ENCODE measurements at places on chromosomes 12 and 14.

DNA sequence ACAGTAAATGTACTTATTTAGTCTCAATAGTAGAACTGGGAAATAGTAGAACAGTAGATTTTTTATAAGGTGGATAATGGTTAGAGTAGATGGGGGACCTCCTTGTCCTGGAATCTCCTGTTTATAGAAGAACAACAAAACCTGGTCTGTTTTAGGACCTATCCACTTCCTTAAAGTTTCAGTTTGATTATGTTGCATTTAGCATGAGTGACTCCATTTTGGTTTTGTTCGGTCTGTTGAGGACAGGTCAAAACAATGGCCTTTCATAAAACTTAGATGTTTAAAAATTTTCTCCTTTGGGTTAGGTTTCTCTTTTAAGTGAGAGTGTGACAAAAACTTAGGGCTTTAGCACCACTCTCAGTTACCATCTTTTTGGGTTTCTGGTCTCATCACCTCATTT is 308.9 kb downstream of the BTG1 start:
- DNase-seq, result no peak

- no peak for DNase-seq
Observed at GRCh38 chr12:80636832-80637231, 70.6 kb upstream of the MYF6 start.

GRCh38 chr14:104230946-104231345 is 92.6 kb downstream of the KIF26A start:
- no peak for DNase-seq

DNA sequence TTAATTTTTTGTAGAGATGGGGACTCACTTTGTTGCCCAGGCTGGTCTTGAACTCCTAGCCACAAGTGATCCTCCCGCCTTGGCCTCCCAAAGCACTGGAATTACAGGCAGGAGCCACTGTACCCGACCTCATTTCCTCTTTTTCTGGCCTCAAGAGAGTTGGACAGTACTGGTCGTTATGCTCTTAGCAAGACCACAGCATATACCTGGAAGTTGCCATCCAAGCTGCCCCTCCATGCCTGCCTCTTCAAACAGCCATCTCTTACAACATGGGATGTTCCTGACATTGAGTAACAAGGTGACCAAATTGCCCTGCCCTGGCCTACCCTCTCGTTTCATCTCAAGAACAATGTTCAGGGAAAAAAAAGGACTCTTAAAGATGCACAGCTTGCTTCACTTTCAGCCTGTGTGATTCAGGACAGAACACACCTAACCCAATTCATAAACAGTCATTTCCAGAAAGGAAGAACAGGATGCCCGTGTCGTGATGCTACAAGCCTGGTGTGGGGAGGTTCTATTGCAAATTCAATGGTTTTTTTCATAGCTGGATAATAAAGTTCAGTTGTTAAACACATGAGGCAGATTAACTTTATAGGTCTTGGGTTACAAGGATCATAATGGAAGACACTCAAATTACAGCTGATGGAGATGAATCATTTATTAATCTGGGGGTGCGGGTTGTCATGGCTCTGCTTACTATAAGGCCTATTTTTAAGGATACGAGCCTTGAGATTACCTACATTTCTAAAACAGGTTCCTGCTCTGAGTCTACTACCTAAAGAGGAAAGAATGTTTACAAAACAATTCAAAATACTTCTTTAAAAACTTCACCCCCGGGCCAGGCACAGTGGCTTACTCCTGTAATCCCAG is 11.9 kb downstream of the GLTP start:
- DNase-seq, result peak; percentile 63

DNA sequence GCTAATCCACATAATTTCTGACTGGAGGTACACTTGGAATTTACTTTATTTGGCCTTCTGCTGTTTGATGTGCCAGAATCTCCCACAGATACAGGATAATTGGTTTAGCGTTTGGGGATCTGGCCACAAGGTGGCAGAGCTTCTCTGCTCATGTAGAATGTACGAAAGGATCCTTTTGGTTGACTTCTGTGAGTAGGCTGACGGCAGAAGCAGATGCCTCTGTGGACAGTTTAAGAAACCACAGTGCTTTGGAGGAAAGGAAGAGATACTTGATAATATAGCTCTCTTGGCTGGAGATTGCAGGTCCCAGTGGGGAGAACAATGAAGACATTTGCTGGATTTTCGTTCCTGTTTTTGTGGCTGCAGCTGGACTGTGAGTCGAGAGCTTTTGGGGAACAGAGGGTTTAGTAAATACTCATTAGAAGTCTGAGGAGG is 75.3 kb upstream of the OR4E1 start:
- DNase-seq, result peak; percentile 66

DNA sequence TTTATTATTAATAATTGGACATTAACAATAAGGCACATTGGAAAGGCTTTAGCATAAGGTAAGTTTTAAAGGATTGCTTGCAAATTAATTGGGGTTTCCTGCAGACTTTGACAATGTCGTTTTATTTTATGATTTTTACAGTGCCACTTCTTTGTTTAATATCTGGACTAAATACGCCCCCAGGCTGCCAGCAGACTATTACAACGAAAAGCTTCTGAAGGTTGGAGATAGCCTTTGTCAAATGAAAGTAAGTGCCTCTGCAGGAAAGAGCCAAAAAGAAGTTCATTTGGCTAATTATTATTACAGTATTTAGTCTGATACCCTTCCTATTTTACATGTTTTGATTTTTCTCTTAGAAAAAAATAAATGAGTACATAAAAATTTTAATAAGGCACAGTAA is 11.3 kb downstream of the CFAP54 start:
- DNase-seq, result no peak

DNA sequence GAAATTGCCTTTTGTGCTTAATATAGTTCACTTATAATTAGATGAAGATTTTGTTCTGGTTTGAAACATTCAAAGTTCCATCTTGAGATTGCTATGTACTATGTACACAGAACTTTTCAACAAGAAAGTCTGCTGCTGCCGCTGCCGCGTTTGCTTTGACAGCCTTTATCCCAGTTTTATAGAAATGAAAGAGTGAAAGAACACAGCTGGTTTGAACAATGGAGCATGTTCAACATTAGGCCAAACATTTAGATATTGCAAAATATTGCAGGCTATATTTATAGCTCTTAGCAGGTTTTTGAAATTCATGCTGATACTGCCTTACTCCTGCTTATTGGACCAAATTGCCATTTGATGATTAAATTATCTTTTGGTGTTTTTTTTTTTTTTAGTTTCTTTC is 299.8 kb upstream of the PRKD1 start:
- no peak for DNase-seq

- DNase-seq, result no peak
Observed at GRCh38 chr12:79183003-79183402, 318.4 kb downstream of the SYT1 start.

GRCh38 chr14:67564236-67564635 is 31.1 kb downstream of the PLEKHH1 start:
- DNase-seq, result no peak

DNA sequence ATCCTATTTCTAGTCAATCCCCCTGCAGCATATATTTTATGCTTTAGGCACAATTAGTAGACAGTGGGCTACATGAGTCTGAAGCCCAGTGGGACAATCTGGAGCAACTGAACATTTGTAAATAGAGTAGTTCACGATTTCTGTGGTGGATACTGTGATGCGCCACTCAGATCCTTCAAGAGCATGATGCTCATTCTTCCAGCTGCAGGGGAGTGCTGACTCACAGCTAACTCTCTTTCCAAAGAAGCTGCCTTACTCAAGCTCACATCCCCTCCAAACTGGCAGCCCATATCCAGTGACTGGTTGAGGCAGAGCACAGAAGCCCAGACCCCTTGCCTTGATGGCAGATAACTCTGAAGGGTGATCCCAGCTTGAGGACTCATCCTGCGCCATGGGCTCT is 224.2 kb upstream of the EEA1 start:
- DNase-seq, result no peak

DNA sequence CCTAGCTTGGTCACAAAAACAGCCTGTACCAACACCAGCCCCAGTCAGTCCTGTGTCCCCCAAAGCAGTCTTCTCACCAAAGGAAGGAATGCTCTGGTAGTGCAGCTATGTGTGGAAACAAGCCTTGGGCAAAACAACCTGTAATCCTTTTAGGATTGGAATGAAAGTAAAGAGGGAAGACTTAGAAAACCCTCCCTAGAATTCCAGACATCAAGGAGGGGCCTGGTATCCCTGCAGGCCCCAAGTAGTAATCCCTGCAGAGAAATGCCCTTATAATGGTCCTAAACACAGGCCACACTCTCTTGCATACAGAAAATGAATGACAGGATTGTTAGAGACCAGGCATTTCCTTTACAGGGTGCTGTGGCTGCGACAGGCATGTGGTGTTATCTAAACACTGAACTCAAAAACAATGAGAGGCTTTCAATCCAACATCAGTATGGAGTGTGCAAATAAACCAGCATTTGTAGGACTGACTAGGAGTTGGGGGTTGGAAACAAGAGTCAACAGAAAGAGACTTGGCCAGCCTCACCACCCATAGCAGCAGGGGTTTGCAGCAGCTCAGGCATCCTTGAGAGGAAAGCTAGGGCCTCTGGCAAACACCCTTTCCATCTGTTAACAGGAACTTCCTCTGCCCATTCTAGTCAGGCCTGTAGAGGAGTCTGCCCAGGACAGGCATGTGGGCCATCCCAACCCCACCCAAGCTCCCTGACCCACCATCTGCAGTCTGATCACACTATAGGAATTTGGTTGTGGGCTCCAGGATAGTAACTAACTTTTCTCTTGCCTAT is 59.1 kb downstream of the DCAF5 start:
- no peak for DNase-seq

- DNase-seq, result peak; percentile 39
Observed at GRCh38 chr12:109983432-109984142, 12.6 kb downstream of the GIT2 start.

GRCh38 chr14:100130521-100130920 is 28.9 kb downstream of the DEGS2 start:
- DNase-seq, result no peak

DNA sequence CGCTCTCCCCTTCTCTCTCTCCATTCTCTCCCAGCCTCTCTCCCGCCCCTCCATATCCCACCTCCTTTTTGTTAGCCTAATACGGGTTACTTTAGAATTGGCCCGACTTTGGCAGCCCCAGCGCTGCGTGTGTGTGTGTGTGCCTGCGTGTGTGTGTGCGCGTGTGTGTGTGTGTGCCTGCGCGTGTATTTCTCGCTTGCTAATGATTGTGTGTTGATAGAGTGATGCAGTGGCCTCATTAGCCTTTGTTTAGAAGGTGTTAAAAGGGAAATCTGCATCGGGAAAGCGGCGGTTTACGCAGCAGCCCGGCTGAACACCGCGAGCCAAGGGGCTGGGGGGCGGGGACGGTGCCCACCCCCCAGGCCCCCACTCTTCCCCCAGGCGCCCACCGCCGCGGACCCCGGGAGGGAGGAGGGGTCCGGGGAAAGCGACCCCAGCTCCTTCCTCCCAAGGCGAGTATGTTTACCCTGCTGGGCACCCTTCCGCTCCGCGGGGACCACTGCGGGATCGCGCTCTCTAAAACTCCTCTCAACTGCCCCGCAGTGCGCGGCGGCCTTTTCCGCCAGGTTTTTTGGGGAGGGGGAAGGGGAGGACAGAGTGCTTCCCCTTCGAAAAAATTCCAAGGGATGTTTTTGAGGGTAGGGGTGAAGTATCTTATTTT is 6.8 kb upstream of the LHX5 start:
- no peak for DNase-seq

DNA sequence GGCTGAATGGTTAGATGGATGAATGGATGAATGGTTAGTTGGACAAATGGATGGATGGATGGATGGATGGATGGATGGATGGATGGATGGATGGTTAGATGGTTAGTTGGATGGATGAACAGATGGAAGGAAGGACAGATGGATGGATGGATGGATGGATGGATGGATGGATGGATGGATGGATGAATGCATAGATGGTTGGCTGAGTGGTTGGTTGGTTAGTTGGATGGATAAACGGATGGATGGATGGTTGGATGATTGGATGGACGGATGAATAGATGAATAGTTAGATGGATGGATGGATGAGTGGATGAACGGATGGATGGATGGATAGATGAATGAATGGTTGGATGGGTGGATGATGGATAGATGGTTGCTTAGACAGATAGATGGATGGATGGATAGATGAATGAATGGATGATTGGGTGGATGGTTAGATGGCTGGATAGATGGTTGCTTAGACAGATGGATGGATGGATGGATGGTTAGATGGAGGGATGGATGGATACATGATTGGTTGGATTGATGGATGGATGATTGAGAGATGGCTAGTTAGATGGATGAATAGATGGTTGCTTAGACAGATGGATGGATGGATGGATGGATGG is 48.8 kb upstream of the HSPB8 start:
- no peak for DNase-seq

- no peak for DNase-seq
Observed at GRCh38 chr12:124082687-124083086, 109.7 kb downstream of the ZNF664 start.

- peak; percentile 31 for DNase-seq
Observed at GRCh38 chr12:42326541-42327226, 717 bp downstream of the PPHLN1 start.

DNA sequence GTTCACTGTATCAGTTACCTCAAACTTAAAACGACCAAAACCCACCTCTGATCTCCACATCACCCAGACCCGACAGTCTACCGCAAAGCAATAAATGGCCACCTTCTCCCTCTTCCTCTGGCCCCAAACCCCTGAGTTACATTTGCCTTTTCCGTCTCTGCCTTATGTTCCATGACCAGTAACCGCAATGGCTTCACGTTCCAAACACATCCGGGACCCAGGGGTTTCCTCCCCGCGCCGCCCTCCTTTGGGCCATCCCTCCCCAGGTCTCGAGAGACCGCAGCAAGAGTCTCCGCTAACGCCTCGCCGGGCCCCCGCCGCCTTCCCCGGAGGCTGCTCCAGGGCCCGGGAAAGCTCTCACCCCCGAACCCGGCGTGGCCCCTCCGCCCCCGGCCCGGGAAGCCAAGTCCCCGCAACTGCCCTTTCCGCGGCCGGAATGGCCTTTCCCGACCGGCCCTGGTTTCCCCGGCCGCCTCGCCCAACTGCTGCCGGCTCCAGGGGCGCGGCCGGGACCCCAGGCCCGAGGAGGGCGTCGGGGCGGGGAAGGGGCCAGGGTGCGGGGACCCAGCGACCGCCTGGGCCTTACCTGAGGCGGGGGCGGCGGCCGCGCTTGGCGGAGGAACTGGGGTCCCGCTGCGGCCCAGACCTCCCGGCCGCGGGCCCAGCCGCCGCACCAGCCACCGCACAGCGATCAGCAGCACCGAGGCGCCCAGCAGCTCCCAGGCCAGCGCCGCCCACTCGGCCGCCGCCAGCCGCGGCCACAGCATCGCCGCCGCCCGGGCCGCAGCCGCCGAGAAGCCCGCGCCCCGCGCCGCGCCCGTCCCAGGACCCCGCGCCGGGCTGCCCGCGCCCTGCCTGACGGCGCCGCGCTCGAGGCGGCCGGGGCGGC is at the start of gene ANKLE2:
ANKLE2 (minus strand) TSS at position 801 of the 889 bp plus-strand sequence; CDS start at position 767, 34 bp downstream.
- DNase-seq, result peak; percentile 71

GRCh38 chr14:51353901-51354300 is 113.9 kb downstream of the TMX1 start:
- DNase-seq, result no peak
